ENCODE measurements at places on chromosomes 16 and 17. TPM values are rescaled to one million over a fixed set of nuclear protein-coding genes. Genes with fewer than 3 reads are reported as not detected.

GRCh38 chr16:4962716-4963115, 4.6 kb downstream of the SEC14L5 start:
- no peaks in the 10 kb centered on the region for H3K36me3 ChIP-seq
- DNase-seq, result no peak
- no peak overlapping the region for H3K27ac ChIP-seq
- peaks cover 8% of the 10 kb centered on the region for H3K27me3 ChIP-seq
- H3K4me1 ChIP-seq, result peaks cover 2% of the 10 kb centered on the region
- H3K4me3 ChIP-seq, result no peak overlapping the region

DNA sequence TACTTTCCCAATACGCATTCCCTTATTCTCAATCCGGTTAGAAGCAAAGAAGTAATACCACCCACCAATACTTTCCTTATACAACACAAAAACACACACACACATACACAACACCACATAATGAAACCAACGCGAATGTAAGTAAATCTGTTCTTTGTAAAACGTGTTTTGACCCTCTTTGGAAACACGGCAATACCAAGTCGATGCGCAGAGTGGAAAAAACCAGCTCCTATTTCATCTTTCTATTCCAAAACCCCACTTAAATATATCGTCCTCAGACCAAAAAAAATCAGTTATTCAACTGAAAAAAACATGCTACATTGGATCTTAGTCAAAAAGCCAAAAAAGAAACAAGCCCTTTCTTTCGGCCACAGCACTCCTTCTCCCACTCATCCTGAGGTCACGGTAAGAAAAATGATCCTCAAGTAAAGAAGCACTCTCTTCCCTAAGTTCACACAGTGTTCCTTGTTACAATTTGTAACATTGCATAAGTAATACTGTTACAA, 31.0 kb upstream of the ARL4D start:
- H3K27me3 ChIP-seq, result no peaks in the 10 kb centered on the region
- H3K36me3 ChIP-seq, result no peaks in the 10 kb centered on the region
- H3K27ac ChIP-seq, result peak overlapping the region; percentile 79
- peak; percentile 97 for DNase-seq
- H3K4me1 ChIP-seq, result peaks cover 14% of the 10 kb centered on the region

Gene CCL11
- total RNA-seq, result not detected

GRCh38 chr17:11495613-11496012, 102.7 kb upstream of the DNAH9 start:
- no peak overlapping the region for H3K4me3 ChIP-seq
- no peaks in the 10 kb centered on the region for H3K4me1 ChIP-seq
- H3K27me3 ChIP-seq, result no peaks in the 10 kb centered on the region

GRCh38 chr16:8899709-8900317, 17.7 kb downstream of the LITAFD start:
- no peak for DNase-seq
- no peak overlapping the region for H3K4me3 ChIP-seq
- no peaks in the 10 kb centered on the region for H3K27me3 ChIP-seq
- peaks cover 63% of the 10 kb centered on the region for H3K36me3 ChIP-seq
- no peaks in the 10 kb centered on the region for H3K4me1 ChIP-seq

DNA sequence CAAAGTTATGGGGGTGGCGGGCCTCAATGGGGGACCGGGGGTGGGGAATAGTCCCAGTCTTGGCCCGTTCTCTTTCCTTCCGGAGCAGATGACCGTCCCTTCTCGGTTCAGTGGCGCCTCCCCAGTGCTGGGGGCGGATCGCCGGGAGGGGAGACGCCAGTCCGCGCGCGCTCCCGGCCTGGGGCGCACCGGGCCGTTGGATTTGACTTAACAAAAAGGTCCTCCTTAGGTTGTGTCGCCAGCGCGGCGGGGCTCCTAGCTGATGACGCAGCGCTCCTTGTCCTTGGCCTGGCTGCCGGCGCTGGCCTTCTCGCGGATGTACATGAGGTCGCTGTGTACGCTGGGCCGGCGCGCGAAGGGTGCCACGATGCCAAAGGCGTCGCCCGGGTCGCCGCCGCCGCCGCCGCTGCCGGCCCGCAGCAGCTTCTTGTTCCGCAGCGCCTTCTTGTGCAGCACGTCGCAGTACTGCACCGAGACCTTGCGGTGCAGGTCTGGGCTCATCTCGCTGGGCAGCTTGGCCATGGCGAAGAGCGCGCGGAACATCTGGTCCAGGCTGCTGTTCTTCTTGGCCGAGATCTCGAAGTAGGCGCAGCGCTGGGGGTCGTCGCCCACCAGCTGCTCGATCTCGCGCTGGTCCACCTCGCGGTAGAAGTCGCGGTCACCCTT, 1.2 kb downstream of the RASD1 start:
- no peak overlapping the region for H3K4me3 ChIP-seq
- H3K27ac ChIP-seq, result no peak overlapping the region
- peak; percentile 37 for DNase-seq

Gene CHST6
- total RNA-seq, result under 0.01 TPM

GRCh38 chr16:10752843-10753523, 9.3 kb downstream of the NUBP1 start:
- H3K27me3 ChIP-seq, result no peaks in the 10 kb centered on the region
- H3K27ac ChIP-seq, result no peak overlapping the region
- no peak overlapping the region for H3K4me3 ChIP-seq
- DNase-seq, result no peak
- peaks cover 8% of the 10 kb centered on the region for H3K36me3 ChIP-seq

GRCh38 chr16:30459456-30459855, 13.1 kb upstream of the ITGAL start:
- no peak overlapping the region for H3K4me3 ChIP-seq
- no peaks in the 10 kb centered on the region for H3K4me1 ChIP-seq
- no peak for DNase-seq
